ENCODE measurements at places on chromosomes 7 and 10.

- no peak for DNase-seq
These were observed 765 bp downstream of the WBP1L start for GRCh38 chr10:102744374-102745051.

GRCh38 chr7:93203496-93203895, 22.8 kb downstream of the HEPACAM2 start:
- DNase-seq = no peak

- no peak for DNase-seq
These were observed 100.9 kb downstream of the PODXL start for GRCh38 chr7:131455546-131455945.

DNA sequence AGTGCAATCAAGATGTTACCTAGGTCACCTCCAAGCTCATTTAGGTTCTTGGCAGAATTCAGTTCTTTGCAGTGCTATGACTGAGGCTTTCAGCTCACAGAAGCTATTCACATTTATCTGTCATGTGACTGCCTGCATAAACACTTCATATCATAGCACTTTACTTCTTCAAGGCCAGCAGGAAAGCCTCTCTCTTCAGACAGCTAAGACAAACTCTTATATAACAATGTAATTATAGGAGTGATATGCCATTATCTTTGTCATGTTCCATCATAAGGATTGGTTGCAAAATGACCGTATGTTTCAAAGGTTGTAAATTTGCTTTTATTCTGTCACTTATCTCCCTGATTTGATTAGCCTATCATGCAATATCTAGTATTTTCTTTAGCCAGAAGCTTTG, 78.8 kb upstream of the TMEM196 start:
- no peak for DNase-seq

DNA sequence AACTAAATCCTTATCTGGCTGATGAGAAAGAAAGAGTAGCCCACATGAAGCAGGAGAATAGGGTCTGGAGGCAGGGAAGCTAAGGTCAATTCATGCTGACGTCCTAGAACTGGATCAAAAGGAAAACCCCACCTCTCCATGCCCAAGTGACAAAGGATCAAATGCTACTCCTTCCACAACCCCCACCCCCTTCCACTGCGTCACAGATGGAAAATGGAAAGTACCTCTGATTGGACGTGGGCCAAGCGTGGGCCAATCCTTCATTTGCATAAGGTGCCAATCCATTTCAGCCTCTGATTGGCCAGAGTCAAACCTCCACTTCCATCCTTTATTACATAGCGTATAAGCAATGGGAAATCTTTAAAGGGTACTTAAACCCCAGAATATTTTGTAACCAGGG, 431.3 kb upstream of the ETV1 start:
- DNase-seq = no peak

DNA sequence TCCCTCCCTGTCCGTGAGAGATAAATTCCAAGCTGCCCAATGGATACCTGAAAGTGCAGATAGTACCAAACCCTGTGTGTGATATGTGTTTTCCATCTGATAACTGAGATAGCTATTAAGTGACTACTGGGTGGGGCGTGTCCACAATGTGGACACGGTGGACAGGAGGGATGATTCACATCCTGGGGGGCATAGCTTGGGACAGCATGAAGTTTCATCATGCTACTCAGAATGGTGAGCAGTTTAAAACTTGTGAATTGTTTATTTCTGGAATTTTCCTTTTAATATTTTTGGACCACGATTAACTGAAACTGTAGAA, 158.6 kb downstream of the CREB5 start:
- no peak for DNase-seq

DNA sequence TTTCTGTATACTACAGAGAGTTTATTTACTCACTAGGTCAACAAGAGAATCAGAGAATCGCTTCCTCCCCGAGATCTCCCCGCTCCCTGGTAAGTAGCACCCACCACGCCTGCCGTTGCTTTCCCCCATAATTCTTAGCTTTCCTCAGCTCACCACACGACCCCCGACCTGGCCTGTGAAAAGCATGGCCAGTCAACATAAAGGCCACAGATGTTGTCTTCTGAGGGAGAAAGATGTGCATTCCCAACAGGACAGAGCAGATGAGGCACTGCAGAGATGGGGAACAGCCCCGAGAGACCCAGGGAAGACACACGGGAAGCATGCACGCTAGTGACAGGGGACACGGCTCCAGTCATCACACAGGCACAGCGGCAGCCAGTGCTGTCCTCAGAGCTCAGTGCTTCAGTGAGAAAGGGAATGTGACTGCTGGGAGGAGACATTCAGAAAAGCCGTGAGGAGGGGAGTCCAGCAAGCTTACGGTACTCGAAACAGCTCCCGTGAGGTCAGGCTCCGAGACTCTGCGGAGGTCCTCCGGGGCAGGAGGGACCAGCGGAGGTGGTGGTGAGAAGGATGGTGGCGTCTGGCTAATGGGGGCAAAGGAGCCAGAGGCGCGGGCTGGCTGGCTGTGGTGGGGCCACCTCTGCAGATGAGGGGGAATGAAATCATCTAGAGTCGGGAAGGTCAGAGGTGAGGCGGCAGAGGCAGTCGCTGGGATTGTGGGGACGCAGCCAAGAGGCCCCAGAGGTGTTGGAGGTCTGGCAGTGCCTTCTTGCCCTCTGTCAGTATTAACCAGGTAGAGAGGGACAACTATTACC, 123.4 kb upstream of the PDLIM1 start:
- DNase-seq = no peak

- no peak for DNase-seq
These were observed 10.2 kb upstream of the C10orf67 start for GRCh38 chr10:23354630-23355279.

- peak; percentile 96 for DNase-seq
These were observed at the start of gene VKORC1L1 for GRCh38 chr7:65872776-65873581. TSS of gene VKORC1L1 (plus strand) at chr7:65873074. CDS start at chr7:65873372, 298 bp downstream.

GRCh38 chr7:42426163-42426562, 189.2 kb upstream of the GLI3 start:
- DNase-seq = no peak

GRCh38 chr7:112880818-112881418, 90.7 kb upstream of the TMEM168 start:
- no peak for DNase-seq

- peak; percentile 83 for DNase-seq
These were observed 10.3 kb downstream of the SFXN3 start for GRCh38 chr10:101041252-101041761.

DNA sequence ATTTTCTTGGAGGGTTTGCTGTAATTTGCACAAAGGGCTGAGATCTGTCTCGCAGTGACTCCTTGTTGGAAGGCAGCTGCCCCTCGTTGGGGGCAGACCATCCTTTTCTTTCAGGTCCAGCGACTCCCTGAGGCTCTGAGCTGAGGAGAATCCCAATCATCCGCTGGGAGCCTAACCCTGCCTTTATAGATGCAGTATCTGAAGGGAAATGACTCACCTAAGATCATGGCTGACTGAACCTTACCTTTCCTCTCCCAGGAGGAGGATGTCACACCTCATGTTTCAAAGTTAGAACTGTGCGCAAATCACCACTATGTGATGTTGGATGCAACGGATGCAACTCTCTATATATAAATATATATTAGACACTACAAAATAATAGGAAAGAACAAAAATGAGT, 36.4 kb upstream of the MXI1 start:
- DNase-seq = no peak

GRCh38 chr10:14198078-14198477, 132.6 kb downstream of the FRMD4A start:
- no peak for DNase-seq

GRCh38 chr10:61805091-61805490, 96.4 kb upstream of the ARID5B start:
- no peak for DNase-seq

GRCh38 chr7:66466081-66466600, 162.5 kb upstream of the KCTD7 start:
- no peak for DNase-seq

GRCh38 chr10:104323760-104324201, 14.5 kb downstream of the ITPRIP start:
- no peak for DNase-seq

GRCh38 chr10:8054494-8055407, at the start of gene GATA3:
TSS of gene GATA3 (plus strand) at chr10:8054688. CDS start at chr10:8055656, 968 bp downstream.
- peak; percentile 86 for DNase-seq

GRCh38 chr10:90288391-90288933, 569.4 kb downstream of the HTR7 start:
- no peak for DNase-seq

DNA sequence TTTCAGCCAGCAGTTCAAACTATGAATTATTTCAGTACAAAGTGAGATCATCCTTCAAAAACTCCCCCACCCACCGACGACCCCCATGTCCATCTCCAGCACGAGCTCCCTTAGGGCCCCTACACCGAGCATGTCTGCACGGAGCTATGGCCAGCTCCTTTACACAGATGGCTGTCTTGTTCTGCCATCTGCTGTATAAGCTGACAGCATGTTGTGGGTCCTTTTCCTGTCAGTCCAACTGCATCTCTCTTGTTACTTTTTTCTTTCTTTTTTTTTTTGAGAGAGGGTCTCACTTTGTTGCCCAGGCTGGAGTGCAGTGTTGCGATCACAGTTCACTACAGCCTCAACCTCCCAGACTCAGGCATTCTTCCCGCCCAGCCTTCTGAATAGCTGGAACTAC, 21.6 kb downstream of the NPC1L1 start:
- DNase-seq = no peak

DNA sequence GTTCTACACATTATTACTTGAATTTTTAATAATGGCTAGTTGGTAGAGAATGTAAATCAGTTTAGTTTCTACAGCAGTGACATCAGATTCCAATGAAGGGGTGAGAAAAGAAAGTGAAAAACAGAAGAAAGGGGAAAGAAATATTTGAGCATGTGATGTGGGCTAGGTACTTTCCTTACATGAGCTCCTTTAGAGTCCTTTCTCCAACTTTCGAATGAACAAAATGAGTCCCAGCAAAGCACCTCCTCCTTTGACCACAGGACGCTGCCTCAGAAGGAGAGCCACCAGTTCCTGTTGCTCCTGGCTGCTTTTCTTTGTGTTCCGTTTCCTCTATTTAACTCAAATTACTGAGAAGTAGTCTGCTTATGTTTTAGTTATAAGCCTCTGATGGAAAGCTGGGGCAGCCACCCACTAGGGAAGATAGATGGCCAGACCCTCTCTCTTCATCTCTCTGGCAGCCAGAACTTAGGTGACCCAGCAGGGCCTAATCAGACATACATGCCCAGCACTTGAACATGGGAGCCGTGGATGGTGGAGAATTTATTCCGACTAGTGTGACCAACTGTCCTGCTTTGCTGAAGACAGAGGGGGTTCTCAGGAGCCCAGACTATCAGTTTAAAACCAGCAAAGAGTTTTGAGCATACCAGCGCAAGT, 82.4 kb upstream of the NME8 start:
- DNase-seq = peak; percentile 7

- DNase-seq = no peak
These were observed 99.6 kb downstream of the JMJD1C start for GRCh38 chr10:63365976-63366765.

GRCh38 chr10:42523098-42523497, 115.3 kb downstream of the ZNF33B start:
- no peak for DNase-seq

DNA sequence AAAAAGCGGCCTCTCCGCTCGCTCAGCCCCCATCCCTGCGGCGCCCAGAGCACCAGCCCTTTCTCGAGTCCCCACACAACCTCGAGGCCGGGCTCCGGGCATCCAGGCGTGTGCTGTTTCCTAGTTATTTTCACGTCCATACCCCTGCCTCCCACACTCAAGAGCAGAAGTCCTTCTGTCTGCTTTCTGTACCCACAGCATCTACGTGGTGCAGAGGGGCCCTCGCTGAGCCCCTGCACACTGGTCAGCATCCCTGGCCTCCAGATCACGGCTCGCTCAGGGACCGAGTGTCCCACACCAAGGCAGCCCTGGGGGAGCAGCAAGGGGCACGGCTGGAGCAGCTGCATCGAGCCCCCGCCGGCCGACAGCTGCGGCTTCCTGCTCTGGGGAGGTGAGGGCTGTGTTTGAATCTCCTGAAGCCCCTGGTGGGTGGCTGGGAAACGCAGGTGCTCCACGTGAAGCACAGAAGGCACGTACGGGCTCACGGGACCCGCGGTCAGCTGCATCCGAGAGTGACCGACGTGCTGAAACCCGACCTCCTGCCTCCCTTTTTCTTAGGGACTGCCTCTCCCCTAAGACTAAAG, 333.1 kb downstream of the DNAJB6 start:
- no peak for DNase-seq

GRCh38 chr7:129859183-129859582, 93.6 kb downstream of the UBE2H start:
- DNase-seq = no peak

DNA sequence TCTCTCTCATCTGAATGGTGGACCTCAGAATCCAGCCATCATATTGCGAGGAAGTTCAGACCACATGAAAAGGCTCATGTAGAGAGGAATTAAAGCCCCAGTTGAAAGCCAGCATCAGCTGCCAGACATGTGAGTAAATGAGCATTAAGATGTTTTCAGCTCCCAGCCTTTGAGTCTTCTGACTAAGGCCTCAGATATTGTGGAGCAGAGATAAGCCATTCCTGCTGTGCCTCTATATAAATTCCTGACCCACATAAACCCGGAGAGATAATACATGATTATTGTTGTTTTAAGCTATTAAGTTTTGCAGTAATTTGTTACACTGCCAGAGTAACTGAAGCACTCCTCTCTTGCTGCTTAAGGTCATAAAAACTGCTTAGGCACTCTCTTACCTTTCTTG, 14.6 kb downstream of the FAM149B1 start:
- no peak for DNase-seq

DNA sequence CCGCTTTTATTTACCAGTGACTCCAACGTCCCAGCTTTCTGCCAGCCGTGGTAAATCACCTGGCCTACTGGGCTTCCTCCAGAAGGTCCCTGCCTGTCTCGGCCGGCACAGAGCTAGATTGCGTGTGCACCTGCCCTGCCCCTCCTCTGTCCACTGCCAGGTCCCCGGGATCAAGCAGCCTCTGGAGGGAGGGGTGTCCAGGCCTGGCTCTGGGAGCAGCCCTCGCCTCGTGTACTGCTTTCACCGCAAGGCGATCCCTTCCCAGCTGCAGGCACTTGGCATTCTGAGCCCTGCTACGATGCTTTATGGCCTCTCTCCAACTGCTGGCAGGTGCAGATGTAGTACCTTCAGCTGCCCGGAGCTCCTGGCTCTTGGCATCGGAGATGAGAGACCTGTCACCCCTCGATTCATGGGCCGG, 7.4 kb downstream of the SLC29A3 start:
- DNase-seq = no peak

DNA sequence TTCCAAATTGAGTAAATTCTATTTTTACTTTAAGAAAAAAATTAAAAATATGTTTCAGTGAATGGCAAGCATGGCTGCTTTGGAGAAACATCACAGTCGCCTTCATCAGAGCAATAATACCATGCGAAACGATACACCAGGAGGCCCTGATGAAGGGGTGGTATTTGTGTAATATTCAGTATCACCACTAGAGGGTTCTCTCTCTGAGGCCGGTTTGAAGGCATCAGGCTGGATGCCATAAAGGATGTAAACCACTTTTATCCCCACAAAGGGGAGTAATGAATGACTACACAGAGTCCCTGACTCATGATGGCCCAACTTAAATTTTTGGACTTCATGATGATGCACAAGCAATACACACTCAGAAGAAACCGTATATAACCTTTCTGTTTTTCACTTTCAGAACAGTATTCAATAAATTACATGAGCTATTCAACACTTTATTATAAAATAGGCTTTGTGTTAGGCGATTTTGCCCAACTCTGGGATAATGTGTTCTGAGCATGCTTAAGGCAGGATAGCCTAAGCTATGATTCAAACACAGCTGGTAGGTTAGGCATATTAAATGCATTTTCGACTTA, 95.5 kb downstream of the PPP1R17 start:
- DNase-seq = peak; percentile 6

All from CD4-positive, alpha-beta T cell treated with Interleukin-2 at 100 ng/mL for 4 hours (primary cell).